Smooth muscle cell of the brain vasculature (primary cell): ENCODE measurements at places on chromosomes 13 and 19.

DNA sequence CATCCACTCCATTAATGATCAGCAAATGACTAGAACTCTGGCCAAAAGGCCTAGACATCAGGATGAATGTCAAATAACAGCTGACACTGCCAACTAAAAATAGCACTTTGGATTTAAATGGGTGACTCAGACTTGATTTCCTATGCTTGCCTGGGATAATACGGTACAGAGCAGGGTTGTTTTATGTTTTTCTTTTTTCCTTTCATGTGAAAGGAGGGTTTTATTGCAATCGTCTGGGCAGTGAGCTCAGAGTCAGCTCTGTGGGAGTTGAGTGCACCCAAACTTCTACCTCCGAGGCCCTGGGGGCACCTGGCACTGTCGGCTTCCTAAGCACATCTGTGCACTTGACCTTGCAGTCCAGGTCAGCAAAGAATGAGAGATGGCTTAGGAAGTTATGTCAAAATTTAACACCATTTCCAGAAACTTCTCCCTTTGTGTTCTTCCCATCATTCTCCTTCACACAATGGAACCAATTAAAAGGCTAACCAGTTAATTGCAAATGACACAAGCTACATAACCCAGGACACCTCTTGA, 134.1 kb downstream of the LACC1 start:
- DNase-seq = peak; percentile 33

DNA sequence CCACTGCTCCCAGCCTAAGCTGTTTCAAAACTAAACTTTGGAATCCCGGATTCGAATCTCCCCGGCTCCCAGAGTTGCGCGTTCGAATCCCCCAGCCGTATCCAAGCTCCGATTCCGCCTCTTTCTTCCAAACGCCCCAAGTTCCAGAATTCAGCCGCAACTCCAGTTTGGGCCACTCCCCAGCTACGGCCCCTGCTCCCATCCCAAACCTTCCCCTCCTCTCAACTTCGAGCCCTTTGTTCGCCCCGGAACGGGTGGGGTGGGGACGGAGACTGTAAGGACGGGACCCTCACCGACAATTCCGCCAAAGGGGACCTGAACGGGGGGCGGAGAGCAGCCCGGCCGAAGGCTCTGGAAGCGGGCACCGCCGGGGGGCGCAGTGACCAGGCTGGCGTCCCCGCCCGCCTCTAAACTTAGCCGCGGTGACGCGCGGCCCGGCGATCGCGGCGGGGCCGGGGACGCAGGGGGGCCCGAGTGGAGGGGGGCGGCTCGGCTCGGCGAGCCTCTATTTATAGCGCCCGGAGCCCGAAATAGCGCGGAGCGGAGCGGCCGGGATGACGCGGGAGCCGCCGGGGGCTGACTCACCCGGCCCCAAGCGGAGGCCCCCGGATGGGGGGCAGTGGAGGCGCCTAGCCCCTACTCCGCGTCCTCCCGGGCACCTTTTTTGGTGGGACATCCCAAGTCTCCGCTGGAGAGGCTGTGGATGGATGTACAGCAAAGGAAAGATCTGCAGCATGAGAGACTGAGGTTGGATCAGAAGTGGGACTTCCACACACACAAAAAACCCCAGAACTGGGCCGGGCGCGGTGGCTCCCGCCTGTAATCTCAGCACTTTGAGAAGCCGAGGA, 4.9 kb upstream of the ERCC1 start:
- DNase-seq = no peak

DNA sequence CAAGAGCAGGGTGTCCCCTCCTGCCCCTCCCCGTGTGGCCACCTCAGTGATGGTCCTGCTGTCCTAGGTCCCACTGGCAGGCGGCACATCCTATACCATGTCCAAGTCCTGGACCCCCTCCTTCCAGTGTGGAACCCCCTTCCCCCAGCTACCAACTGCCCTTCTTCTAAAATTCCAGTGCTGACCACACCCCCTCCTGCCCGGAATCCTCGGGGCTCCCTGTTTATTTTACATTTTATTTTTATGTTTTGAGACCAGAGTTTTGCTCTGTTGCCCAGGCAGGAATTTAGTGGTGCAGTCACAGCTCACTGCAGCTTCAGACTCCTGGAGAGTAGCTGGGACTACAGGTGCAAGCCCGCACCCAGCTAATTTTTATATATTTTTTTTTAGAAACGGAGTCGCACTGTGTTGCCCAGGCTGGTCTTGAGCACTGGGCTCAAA, 945 bp upstream of the CPAMD8 start:
- no peak for DNase-seq

- no peak for DNase-seq
Measured at GRCh38 chr13:31121379-31122140, 40.1 kb downstream of the HSPH1 start.

DNA sequence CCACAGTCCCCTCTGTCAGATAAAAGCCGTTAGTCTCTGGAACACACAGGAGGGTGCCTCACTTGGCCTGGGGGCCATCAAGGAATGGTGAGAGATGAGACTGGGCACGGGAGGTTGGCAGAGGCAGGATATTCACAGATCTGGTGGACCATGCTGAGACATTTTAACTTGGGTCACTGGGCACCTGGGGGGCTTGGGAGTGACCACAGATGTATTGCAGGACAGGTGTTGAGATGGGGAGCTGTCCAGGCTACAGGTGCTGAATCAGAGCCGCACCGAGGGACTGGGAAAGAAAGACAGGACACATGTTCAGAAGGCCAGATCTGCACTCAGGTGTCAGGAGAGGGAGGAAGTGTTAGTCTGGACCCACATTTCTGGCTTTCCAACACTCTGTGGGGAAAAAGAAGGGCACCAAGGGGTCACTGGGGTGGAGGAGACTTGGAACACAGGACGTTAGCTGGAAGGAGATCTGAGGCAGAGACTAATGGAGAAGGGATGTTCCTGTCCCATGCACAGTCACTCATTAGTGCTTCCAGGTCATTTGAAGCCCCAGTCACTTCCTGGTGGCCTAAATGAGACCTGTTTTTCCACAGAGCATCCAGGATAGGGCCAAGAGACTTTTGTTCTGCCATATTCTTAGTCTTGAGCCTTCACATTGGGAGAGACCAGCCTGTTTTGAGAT, 56.1 kb downstream of the CHST8 start:
- no peak for DNase-seq

DNA sequence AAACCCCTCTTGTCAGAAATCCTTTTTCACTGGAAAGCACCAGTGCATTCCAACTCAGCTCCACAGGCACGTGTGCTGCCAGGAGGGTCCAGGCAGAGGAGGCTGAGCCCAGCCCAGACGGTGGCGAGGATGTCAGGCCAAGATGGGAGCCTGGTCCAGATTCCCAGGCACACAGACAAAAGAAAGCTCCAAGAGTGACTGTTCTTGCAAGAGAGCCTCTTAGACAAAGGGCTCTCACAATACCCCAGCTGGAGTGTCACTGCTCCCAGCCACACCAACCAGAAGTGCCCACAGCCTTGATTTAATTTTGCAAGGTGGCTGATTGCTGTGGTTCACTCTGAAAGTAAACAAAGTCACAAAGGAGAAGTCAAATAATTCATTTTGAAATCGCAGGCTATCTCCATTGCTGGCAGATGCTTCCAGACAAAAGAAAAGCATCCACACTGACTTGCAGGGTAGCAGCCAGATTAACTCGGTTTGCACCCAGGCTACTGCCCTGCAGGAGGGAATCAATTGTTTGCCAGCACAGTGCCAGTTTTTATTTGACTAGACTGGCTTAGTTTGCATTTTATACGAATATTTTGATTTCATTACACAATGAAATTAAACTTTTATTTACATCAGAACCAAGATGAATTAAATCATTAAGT, 95.1 kb downstream of the RAB20 start:
- DNase-seq = no peak

DNA sequence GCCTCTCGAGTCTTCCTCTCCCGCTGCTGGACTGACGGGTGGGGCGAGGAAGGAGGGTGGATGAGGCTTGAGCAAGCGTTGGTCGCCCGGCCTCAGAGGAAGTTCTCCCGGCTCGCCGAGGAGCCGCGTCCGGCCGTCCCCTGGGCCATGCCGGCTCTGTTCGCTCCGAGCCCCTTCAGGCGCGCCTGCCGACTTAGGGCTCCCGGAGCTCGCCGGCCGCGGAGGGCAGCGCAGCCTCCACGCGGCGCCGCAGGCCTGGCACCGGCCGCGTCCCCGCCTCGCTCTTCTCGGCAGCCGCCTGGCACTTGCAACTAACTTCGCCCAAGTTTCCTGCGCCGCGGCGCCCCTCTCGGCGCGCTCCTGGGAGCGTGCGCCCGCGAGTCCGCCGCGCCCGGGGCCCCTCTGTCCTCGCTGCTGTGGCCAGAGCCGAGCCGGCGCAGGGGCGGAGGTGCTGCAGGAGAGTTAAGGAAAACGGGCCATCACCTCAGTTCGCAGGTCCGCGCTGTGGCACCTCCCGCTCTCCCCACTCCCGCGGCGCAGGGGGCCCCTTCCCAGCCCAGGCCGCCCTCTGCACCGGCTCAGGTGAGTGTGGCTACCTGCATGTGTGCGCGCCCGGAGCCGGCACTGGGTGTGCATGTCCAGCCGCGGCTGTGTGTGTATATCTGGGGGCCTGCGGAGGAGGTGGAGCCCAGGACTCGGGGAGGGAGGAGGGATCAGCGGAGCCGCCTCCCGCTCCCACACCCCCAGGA, 641 bp upstream of the SOX21 start:
- peak; percentile 10 for DNase-seq

DNA sequence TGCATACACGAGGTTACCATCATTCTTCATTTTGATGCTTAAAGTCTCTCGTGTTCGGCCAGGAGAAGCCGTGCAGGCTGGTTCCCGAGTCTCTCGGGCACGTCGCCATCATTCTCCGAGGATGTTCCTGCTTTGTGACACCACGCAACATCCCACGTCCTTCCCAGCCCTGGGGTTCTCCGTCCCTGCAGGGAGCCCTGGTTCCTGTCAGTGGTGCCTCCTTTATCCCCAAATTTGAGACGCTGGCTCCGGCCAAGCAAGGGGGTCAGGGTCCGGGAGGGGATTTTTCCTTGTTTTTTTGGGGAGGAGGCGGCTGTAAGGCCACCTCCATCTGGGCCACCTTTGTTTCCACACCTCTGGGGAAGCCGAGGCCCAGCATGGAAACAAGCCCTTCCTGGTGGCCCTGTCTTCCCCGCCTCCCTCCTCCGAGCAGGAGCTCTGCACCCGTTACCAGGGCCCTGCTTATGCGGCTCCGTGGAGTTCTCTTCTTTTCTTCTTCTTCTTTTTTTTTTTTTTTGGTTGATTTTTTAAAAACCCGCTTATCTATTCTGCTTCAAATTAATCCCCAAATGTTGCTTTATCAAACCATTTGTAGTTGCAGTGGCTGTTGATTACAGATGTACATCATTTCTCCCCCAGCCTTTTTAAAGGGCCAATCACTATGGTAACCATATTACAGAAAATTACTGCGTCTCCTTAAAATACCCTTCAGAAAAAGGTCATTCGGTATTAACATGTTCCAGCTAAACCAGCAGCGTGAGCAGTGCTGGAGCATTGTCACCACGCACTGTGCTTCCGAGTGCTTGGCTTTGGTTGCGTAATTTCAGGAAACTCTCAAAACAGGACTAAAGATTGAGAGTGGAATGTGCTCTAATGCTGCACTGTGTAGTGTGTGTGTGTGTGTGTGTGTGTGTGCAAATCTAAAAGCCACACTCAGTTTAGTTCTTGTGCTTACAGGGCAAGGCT, 50.4 kb downstream of the TEX29 start:
- DNase-seq = no peak

- peak; percentile 47 for DNase-seq
Measured at GRCh38 chr19:6056801-6057650, 53.3 kb downstream of the RFX2 start.

DNA sequence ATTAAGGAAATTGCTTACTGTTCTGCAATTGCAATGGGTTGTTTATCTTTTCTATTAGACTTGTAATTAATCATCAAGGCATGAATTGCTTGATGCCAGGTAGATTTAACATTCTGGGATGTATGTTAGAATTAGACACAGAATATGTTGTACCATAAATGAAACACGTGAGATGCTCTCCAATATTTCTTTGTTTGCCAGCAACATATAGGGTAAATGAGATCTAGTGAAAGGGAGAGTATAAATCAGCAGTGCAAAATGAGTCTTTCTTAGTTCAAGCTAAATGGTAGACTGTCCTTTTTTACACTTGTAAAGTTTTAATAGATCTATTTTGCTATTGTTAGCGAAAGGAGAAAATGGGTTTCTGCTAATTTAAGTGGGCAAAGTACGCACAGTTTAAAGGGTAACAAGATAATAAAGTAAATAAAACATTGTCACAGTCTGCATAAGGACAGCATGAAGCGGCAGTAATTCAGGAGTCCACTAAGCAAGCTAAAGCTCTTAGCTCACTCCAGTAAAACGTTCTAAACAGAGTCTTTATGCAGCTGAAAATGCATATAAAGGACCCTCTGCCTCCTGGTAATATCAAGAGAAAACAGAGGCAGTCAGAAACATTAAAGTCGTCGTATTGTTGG, 1137.1 kb downstream of the OLFM4 start:
- DNase-seq = no peak

GRCh38 chr13:46861959-46862358, 34.9 kb downstream of the HTR2A start:
- DNase-seq = no peak

GRCh38 chr19:38273499-38273898, 9.1 kb downstream of the SPINT2 start:
- DNase-seq = no peak

DNA sequence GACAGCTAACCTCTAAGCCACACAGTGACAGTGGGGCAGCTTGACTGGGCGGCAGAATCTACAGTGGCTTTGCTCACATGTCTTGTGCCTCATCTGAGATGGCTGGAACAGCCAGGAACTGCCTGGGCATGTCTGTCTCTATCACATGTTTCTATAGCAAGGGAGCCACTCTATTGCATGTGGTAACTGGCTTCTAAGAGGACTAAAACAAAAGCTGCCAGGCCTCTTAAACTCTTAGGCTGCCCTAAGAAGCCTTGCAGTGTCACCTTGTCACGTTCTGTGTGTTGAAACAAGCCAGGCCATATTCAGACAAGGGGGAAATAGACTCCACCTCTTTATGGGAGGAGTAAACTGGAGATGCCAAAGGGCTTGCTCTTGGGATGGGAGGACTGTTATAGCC, 122.9 kb upstream of the MAB21L1 start:
- DNase-seq = no peak

DNA sequence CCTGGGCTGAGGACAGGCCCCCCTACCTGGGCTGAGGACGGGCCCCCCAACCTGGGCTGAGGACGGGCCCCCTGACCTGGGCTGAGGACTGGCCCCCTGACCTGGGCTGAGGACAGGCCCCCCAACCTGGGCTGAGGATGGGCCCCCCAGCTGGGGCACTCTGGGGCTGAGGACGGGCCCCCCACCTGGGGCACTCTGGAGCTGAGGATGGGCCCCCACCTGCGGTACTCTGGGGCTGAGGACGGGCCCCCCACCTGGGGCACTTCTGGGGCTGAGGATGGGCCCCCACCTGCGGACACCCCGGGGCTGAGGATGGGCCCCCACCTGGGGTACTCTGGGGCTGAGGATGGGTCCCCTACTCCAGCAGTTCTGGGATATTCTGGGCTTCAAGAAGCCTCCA, 65.5 kb downstream of the RASA3 start:
- DNase-seq = no peak

- no peak for DNase-seq
Measured at GRCh38 chr13:52673465-52673864, 20.8 kb downstream of the SUGT1 start.

- DNase-seq = no peak
Measured at GRCh38 chr19:22144394-22144793, 52.4 kb downstream of the ZNF676 start.
